Tibial artery (tissue), 4 donors: ENCODE measurements at places on chromosomes 5 and 9.

GRCh38 chr9:118305331-118305730, 601.1 kb downstream of the TLR4 start:
- no peak for DNase-seq

DNA sequence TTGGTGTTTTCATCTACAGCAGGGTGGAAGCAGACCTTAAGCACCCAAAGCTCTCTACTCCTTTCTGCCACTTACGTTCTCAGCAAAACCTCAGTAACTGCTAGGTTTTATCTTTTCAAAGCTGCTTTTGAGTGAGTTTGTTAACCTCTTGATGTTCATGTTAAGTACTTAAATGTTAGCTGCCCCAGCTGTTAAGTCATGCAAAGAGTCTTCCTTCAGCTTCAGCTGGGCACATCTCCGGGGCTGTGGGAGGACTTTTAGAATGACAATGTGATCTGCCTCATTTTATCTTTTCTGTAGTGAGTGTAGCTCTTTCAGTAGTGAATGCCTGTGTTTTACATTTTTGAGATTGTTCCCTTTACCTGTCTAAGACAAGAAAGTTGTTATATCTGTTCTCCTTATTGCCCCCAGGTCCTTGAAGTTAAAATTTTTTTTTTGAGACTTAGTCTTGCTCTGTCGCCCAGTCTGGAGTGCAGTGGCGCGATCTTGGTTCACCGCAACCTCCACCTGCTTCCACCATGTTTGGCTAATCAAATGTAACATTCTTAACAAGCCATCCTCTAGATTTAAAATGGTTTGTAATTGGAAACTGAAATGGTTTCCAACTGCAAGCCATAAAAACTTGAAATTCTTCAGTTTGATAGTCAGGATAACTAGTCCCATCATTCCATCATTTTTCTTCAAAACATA, 19.6 kb downstream of the KDM4C start:
- DNase-seq: no peak

GRCh38 chr5:54281960-54282692, 28.2 kb downstream of the ARL15 start:
- DNase-seq: no peak

- no peak for DNase-seq
Observed at GRCh38 chr5:155193483-155194107, 180.0 kb downstream of the KIF4B start.

GRCh38 chr5:178056935-178057334, 56.4 kb upstream of the N4BP3 start:
- no peak for DNase-seq

GRCh38 chr5:82222597-82223574, 55.3 kb downstream of the RPS23 start:
- no peak for DNase-seq

DNA sequence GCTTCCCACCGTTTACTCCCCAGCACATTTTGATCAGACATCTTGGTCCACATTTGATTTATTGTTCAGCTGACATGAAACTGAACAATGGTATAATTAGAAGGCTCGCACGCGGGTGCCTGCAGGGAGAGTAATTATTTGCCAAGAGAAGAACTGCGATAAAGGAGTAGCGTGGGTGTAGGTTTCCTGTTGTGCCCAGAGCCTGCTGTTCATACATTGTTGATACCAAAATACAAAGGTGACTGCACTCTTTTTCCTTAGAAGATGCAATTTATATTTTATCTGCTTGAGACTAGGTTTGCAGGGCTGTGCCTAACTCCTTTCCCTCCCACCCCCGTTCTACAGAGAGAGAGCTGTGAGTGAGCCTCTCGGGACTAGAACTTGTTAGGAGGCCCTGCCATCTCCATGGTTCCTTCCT, 241.8 kb upstream of the MSX2 start:
- DNase-seq: no peak

- no peak for DNase-seq
Observed at GRCh38 chr5:141430332-141431113, at the start of gene PCDHGA12. PCDHGA12 (plus strand) TSS chr5:141430507; CDS start chr5:141430760, 253 bp downstream.

DNA sequence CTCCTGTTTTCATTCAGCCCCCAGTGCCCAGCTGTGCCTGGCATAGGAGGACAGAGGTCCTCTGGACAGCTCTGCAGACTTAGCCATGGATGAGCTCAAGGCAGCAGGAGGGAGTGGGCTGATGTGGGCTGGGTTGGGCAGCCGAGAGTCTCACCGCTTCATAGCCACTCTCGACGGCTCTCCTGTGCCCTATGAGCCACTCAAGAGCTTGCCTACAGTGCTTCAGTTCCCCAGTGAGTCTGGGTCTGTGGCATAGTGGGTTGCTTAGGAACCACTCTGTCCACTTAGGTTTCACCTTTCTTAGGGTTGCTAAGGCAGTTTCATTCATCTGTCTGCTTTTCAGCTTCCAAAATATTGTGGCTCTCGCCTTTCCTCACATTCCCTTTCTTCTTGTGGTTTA, 296.8 kb downstream of the ICE1 start:
- no peak for DNase-seq

DNA sequence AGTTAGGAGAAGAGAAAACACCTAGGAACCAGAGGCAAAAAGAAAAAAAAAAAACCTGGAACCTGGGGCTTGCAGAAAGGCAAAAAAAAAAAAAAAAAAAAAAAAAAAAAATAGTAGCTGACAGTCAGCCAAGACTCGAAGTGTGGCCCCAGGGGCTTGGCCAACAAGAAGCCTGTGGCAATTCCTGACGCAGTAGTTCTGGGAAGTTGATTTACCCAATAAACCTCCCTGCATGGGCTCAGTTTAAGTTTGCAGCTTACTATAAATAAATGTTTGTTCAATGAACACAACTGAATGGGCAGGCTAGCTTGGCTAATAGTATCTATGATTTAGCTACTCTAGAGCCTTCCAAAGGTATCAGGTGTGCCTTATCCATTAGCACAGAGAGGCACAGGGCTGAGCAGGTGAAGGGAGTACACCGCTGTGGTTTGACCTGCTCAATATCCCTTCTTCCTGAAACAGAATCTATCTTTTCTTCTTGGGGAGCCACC, 21.3 kb upstream of the GLRX start:
- DNase-seq: peak; percentile 74

DNA sequence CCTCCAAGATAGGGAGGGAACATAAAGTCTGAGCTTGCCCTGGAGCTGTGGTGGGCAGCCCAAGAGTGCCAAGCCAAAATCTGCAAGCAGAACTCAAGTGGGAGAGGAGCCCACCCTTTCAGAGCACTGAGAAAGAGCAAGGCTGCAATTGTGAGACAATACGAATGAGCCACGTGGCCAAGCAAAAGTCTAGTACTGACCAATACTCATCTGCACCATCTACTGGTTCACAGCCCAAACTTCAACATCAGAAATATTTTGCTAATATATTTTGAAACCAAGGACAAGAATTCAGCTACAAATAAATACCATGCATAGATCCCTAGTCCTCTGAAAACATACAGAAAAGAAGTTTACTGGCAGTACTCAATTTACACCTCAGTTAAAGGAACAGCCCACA, 696.2 kb upstream of the COX7C start:
- DNase-seq: no peak

- DNase-seq: no peak
Observed at GRCh38 chr9:4793459-4794395, 983 bp downstream of the RCL1 start.

DNA sequence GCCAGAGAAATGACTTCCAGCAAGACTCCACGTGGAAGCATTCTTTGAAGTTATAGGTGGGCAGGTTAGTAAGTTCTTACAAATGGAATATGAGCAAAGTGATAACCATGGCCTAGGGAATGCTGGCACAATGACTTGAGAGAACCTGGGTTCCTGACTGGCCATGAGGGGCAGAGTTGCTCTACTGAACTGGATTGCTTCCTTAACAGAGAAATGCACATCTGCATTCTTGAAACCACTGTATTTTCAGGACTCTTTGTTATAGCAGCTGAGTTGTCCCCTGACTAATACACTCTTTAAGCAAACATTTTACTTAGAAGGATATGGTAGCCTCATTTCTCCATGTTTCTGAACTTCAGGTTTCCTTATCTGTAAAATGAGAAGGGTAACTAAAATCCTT, 108.3 kb upstream of the GNA14 start:
- no peak for DNase-seq

DNA sequence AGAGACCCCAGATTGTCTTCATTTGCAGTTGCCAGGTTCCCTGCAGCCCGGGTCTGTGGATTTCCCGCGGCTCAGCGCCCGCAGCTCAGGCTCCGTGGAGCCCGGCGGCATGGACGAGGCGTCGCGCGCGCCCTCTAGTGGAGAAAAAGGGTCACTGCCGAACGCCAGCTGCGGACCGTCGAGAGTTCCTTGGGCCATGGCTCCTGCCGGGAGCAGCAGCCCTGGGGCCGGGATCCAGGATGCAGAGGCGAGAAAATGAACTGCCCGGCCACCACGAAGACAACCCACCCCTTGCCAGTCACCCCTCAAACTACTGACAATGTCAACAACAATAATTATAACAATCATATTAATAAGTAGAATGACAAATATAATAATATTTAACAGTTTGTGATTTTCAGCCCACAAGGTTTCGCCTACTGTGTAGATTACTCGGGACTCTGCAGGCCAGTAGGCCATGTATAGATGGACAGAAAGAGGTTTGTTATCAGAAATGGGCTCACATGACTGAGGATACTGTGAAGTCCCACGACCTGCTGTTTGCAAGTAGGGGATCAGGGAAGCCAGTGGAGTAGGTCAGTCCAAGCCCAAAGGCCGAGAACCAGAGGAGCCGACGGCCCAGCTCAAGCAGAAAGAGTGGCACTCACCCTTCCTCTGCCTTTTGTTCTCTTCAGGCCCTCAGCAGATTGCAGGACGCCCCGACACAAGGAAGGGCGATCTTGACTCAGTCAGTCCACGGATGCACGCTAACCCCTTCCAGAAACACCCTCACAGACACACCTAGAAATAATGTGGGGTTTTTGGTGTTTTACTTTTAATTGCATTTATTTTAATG, 43.1 kb downstream of the BOD1 start:
- peak; percentile 35 for DNase-seq

DNA sequence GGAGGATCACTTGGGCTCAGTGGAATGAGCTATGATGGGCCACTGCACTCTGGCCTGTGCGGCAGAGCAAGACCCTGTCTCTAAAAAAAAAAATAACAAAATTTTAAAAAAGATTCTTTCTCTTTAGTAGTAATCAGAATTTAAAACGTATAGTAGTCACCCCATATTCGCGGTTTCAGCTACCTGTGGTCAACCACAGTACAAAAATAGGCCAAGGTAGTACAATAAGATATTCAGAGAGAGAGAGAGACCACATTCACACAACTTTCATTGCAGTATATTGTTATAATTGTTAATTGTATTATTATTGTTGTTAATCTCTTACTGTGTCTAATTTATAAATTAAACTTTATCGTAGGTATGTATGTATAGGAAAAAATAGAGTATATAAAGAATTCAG, 18.7 kb downstream of the INIP start:
- no peak for DNase-seq

DNA sequence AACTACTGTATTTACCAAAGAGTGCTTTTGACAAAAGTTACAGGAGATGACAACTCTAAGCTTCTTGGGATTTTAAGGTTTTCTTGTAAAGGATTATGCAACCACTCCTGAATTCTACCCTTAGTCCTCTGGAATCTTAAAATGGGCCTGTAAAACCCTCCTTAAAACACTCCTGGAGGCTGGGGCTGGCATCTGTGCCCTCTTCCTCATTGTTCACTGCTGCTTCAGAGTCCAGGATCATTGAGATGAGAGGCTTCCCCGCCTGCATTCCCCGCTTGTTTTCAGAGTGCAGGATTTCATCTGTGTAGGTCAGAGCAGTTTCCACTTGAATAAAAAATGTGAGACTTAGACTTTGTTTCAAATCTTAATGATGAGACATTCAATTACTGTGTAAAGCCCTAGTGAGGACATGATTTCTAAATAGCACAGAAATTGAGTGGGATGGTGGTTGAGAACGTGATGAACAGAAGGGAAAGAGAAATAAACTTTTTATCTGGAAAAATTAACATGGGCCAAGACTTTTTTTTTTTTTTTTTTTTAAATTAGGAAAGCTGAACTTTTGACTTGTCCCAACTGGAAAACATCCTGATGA, 40.4 kb downstream of the PCSK5 start:
- no peak for DNase-seq

- no peak for DNase-seq
Observed at GRCh38 chr9:38423973-38424843, at the start of gene IGFBPL1. IGFBPL1 (minus strand) TSS chr9:38424454; CDS start chr9:38424424, 30 bp downstream.

DNA sequence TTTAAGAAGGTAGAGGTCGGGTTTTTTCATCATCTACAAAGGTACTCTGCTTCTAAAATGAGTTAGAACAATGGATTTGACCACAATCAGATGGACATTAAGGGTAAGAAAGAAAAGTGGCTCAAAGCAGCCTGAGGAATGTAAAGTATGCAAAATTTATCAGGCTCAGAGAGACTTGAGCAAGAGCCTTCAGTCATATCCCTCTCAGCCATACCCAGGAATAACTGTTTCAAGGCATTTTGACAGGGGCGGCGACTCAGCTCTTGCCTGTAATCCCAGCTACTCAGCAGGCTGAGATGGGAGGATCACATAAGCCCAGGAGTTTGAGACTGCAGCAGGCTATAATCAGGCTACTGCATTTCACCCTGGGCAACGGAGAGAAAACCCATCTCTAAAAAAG, 38.8 kb upstream of the ANXA2R start:
- no peak for DNase-seq

- no peak for DNase-seq
Observed at GRCh38 chr5:59709346-59709821, 184.1 kb downstream of the PDE4D start.

DNA sequence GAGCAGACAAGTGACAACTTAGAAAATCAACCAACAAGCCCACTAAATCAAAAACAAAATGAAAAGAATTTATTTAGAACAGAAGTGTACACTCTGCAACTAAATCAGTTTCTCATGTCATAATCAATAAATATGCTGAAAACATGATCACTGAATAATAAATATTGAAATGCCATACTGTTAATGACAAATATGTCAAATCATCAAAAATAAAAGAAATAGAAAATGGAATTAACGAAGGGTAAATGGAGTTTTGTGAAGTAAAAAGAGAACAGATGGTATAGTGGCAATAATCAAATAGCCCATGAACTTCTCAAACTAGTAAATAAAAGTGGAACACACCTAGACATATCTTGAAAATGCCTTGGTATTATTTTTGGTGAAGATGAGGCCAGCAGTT, 744.9 kb downstream of the TAF11L14 start:
- no peak for DNase-seq

DNA sequence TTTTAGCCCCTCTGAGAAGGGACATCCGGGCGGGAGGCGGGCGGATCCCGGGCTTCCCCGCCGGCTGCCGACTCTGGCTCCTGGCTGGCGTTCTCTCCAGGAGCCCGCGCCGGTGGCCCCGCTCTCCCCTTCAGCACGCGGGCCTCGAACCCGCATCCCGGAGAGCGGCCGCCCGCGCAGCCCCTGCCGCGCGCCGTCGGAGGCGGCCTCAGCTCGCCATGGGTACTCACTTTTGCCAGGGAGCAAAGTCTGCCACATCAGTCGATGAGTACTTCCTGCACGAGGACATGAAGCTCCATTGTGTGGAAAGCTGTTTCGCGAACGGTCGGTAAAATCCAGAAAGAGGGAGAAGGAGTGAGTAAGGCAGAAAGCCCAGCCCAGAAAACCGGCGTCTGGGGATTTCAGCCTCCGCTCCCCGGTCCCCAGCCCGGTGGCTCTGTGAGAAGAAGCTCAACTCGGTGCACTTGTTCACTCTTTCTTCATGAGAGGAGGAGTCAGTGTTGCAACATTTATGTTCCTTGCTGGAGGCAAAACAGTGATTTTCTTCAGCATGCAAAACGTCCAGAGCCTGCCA, at the start of gene PRLR:
Gene PRLR, minus strand, starts transcription at position 450 of the 574 bp plus-strand sequence. CDS start 140,867 bp downstream, outside the sequence.
- peak; percentile 74 for DNase-seq

GRCh38 chr5:55904152-55904551, 53.0 kb downstream of the IL31RA start:
- peak; percentile 43 for DNase-seq

- no peak for DNase-seq
Observed at GRCh38 chr5:136001466-136001981, 27.3 kb upstream of the TGFBI start.

- DNase-seq: no peak
Observed at GRCh38 chr9:94159069-94159939, 75.0 kb downstream of the PTPDC1 start.
